ENCODE measurements at places on chromosomes 6 and 20. TPM values are rescaled to one million over a fixed set of nuclear protein-coding genes. Genes with fewer than 3 reads are reported as not detected.

The PRND gene
- not detected for total RNA-seq

The CFAP61 gene
- total RNA-seq, result 0.47 TPM

The LGSN gene
- total RNA-seq, result 3.3 TPM

The NRSN1 gene
- not detected for total RNA-seq

The B3GALT4 gene
- 0.93 TPM for total RNA-seq

The ZBTB46 gene
- 0.66 TPM for total RNA-seq

The IGF2R gene
- 33.4 TPM for total RNA-seq

The MTFR2 gene
- total RNA-seq, result 12.8 TPM

The OSTM1 gene
- total RNA-seq, result 28.2 TPM

The HMGCLL1 gene
- total RNA-seq, result 0.12 TPM

The KIAA0408 gene
- 6.4 TPM for total RNA-seq

The SLC35F1 gene
- not detected for total RNA-seq

The SPACA1 gene
- total RNA-seq, result not detected

The CALHM6 gene
- total RNA-seq, result 0.39 TPM

The GSS gene
- total RNA-seq, result 58.9 TPM

The LRRC73 gene
- 1.4 TPM for total RNA-seq

The RAB22A gene
- total RNA-seq, result 11.0 TPM

The GLP1R gene
- not detected for total RNA-seq

The FAM209B gene
- 0.48 TPM for total RNA-seq

The PRIM2 gene
- 12.7 TPM for total RNA-seq

The NHSL1 gene
- total RNA-seq, result 2.6 TPM

The HDGFL1 gene
- total RNA-seq, result not detected

The JAG1 gene
- total RNA-seq, result 32.8 TPM

The GPR63 gene
- 0.60 TPM for total RNA-seq

The EYA4 gene
- 9.6 TPM for total RNA-seq

The SGK2 gene
- 7.5 TPM for total RNA-seq
